ENCODE measurements at places on chromosomes 7 and 10. TPM values are rescaled to one million over a fixed set of nuclear protein-coding genes. Genes with fewer than 3 reads are reported as not detected.

Gene KAZALD1
- total RNA-seq: 7.8 TPM

Gene FOXI2
- total RNA-seq: not detected

Gene AKR1C1
- 20.2 TPM for total RNA-seq

Gene ADO
- 16.7 TPM for total RNA-seq

Gene ARMS2
- total RNA-seq: not detected

Gene AMPH
- 2.1 TPM for total RNA-seq

Gene KIF11
- 0.64 TPM for total RNA-seq

Gene TMEM196
- not detected for total RNA-seq

Gene TDRD1
- 2.7 TPM for total RNA-seq

Gene NCF1
- 3.9 TPM for total RNA-seq

Gene CRYGN
- total RNA-seq: not detected

Gene CYP26A1
- total RNA-seq: not detected

Gene CYP3A4
- total RNA-seq: not detected

Gene NPC1L1
- total RNA-seq: not detected

Gene ELOVL3
- not detected for total RNA-seq

Gene NFE2L3
- total RNA-seq: 0.94 TPM

Gene PDAP1
- 97.2 TPM for total RNA-seq

Gene GPC2
- total RNA-seq: 0.35 TPM

Gene PTF1A
- total RNA-seq: not detected

Gene CNTNAP2
- 0.22 TPM for total RNA-seq

Gene CPA4
- total RNA-seq: 0.77 TPM

Gene C10orf105
- total RNA-seq: 0.07 TPM

Gene TACR2
- total RNA-seq: not detected

Gene AKR1B15
- not detected for total RNA-seq

Gene GNG11
- total RNA-seq: 20.3 TPM

Gene PTPRN2
- total RNA-seq: 1.3 TPM

Gene ZKSCAN1
- 33.3 TPM for total RNA-seq

Gene CALCR
- total RNA-seq: not detected

Gene CALHM1
- not detected for total RNA-seq

Gene MMP21
- not detected for total RNA-seq

Gene PKD2L1
- not detected for total RNA-seq
